ENCODE measurements at places on chromosomes 7 and 10.
A peak's percentile ranks its signal among the peaks of the same experiment; 100 is the strongest.

DNA sequence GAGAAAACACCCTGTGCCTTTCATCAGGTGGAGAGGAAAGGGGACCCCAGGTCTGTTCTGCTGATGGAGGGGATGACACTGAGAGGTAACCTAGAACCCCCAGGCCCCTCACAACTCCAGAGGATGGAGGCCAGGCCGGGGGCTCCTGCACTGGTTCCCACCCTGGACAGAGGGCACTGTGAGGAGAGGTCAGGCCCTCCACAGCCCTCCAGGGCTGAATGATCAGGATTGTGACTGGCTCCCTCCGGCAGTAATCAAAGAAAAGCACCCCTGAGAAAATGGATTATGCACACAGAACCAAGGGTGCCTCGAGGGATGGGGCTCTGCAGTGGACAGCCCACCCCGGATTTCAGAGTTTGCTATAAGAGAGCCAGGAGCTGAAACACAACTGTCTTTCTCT lies 502.8 kb downstream of the TCERG1L start:
- no peak for DNase-seq

GRCh38 chr10:131211146-131211545 lies 100.4 kb downstream of the TCERG1L start:
- DNase-seq = no peak

- DNase-seq = no peak
These were observed 11.7 kb upstream of the EDRF1 start for GRCh38 chr10:125707541-125708468.

- DNase-seq = no peak
These were observed 345.5 kb downstream of the REEP3 start for GRCh38 chr10:63866747-63867140.

GRCh38 chr7:87193912-87194311 lies 25.6 kb downstream of the TMEM243 start:
- no peak for DNase-seq

DNA sequence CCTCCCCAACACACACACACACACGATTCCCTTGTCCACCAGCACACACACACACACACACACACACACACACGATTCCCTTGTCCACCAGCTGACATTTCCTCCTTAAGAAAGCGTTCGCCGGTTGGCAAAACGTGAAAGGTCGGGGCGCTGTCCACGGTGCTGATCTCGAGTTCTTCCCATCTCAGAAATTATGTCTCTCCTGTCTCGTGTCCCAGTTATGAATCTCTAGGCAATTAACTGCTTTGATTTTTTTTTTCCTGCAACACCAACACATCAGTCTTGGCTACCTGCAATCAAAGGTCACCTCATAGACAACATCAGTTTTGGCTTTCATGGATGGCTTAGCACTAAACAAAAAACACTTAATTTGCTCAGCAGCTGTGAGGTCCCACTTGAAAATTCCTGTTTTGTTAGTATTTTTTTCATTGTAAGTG lies 1.9 kb downstream of the INA start:
- DNase-seq = peak; percentile 64

- no peak for DNase-seq
These were observed 30.4 kb upstream of the SHH start for GRCh38 chr7:155842496-155843265.

- no peak for DNase-seq
These were observed 79.6 kb upstream of the UCN3 start for GRCh38 chr10:5285186-5285585.

Data from activated naive CD8-positive, alpha-beta T cell treated with anti-CD3 and anti-CD28 coated beads, Interleukin-2, amount 50 U/mL, for 24 hours (primary cell).